ENCODE measurements at places on chromosomes 5 and 9. TPM values are rescaled to one million over a fixed set of nuclear protein-coding genes. Genes with fewer than 3 reads are reported as not detected.

GABRB2 gene
- total RNA-seq, result 0.21 TPM

MYOZ3 gene
- 1.1 TPM for total RNA-seq

WDR36 gene
- 8.4 TPM for total RNA-seq

ZNF883 gene
- total RNA-seq, result not detected

ADGRD2 gene
- total RNA-seq, result not detected

OMD gene
- total RNA-seq, result 36.2 TPM

ACTL7B gene
- total RNA-seq, result not detected

RNF224 gene
- not detected for total RNA-seq

FUT7 gene
- not detected for total RNA-seq

GFI1B gene
- total RNA-seq, result not detected

TEX48 gene
- not detected for total RNA-seq

DNA sequence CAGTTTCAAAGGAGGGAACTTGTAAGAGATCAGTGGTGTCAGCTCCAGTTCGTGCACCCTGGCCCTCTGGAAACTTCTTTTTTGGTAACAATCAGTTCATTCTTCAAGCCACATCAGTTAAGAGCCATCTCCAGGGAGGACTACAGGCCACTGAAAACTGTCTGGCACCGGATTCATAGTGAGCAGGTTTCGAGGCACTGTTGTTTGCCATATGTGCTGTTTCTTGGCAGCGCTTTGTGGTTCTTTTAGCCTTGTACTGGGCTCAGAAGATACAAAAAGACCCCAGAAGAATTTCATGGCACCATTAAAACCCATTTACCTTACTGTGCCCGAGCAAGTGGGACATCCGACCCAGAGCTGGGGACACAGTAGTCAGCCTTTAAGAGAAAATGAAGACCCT lies 68.5 kb downstream of the OTULIN start:
- DNase-seq, result no peak
- no peak overlapping the region for H3K27ac ChIP-seq
- H3K4me1 ChIP-seq, result no peaks in the 10 kb centered on the region
- no peaks in the 10 kb centered on the region for H3K27me3 ChIP-seq

DNA sequence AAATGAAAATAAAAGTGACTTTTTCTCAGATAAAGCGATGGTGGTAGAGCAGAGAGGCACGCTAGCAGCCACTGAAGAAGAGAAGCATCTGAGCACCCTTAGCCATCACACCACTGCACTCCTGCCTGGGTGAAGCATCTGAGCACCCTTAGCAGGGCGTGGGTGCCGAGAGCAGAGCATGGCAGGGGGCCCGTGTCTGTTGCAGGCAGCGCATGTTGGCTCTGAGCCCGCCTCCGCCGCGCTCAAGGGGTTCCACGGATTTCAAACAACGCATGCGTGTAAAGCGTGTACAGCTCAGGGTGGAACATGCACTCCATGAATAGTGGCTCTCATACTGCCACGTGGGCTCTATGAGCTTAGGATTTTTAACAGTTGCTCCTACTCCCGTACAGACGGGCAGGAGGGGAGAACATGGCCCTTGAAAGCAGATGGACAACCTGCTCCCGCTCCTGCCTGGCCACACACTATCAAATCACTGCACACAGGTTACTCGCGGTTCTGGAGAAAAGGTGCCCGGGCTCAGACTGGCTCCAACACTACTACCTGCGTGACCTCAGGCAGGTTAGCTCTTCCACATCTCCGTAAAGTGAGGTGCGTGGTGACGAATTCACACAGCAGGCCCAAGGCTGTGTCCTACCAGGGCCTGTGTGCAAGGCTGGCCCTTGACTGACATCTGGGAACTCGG lies 12.1 kb downstream of the LRRC14B start:
- H3K4me1 ChIP-seq, result no peaks in the 10 kb centered on the region
- DNase-seq, result no peak
- no peaks in the 10 kb centered on the region for H3K27me3 ChIP-seq
- no peak overlapping the region for H3K4me3 ChIP-seq

DNA sequence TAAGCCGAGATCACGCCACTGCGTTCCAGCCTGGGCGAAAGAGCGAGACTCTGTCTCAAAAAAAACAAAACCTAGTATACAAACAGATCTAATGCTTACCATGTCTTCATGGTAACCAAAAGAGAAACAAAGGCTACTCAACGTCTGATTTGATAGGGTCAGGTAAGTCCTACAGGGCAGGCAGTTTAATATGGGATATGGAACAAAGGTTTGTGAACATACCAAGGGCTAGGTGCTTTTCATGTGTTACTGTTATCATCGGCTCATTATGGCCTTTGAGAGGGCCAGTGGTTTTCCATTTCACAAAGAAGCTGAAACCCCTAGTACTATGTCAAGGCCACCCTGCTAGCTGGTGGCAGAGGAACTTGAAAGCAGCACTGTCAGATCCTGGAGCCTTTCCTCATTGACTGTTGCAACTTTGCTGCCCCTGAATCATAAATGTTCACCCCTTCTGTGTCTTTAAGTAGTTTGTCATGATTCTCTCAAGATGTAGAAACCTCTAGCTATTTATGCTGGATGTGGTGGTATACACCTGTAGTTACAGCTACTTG lies 5.1 kb downstream of the IQGAP2 start:
- no peak for DNase-seq
- H3K4me3 ChIP-seq, result no peak overlapping the region
- H3K27me3 ChIP-seq, result no peaks in the 10 kb centered on the region

DNA sequence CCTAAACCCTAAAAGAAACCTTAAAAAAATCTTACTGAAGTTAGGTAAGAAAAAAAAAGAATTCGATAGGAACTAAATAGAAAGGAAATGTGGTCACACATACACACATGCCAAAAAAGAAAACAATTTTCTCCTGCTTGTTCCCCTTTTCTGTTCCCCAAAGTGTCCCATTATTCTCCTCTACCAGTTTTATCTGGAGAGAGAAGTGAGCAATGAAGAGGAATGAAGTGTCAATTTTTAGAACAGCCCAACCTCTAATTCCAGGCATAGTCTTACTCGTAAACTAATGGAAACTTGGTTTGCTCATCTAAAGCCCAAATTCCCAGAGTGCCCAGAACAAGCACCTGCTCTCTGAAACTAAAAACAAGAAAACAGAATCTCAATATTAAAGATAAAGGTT lies 26.1 kb downstream of the AP3B1 start:
- no peak for DNase-seq
- peaks cover 6% of the 10 kb centered on the region for H3K36me3 ChIP-seq
- H3K4me3 ChIP-seq, result no peak overlapping the region
- H3K27ac ChIP-seq, result no peak overlapping the region
- H3K27me3 ChIP-seq, result no peaks in the 10 kb centered on the region
- no peaks in the 10 kb centered on the region for H3K4me1 ChIP-seq

DNA sequence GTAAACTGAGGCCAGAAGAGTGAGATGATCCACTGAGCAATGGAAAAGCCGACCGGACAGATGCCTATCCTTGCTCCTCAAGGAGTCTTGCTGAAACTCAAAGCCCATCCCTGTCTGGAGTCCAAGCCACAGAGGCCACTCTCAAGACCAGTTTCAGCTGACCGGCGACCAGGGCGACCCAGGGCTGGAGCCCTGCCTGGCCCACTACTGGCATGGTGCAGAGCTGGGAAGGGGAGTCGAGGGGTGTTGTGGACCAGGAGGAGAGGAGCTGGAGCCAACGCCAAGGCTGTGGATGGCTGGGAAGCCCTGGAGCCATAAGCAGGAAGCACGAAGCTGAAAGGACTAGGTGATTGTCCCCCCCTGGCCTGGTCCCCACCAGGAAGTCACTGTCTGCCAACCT lies 22.1 kb downstream of the FAM163B start:
- DNase-seq, result no peak
- no peak overlapping the region for H3K4me3 ChIP-seq
- H3K27me3 ChIP-seq, result peaks cover 7% of the 10 kb centered on the region
- no peaks in the 10 kb centered on the region for H3K36me3 ChIP-seq
- no peak overlapping the region for H3K27ac ChIP-seq
- H3K4me1 ChIP-seq, result peaks cover 3% of the 10 kb centered on the region

GRCh38 chr9:134663753-134664415 lies 22.3 kb downstream of the COL5A1 start:
- no peaks in the 10 kb centered on the region for H3K27me3 ChIP-seq
- no peak overlapping the region for H3K4me3 ChIP-seq
- no peaks in the 10 kb centered on the region for H3K36me3 ChIP-seq

- H3K4me3 ChIP-seq, result no peak overlapping the region
- H3K4me1 ChIP-seq, result no peaks in the 10 kb centered on the region
- DNase-seq, result no peak
- no peak overlapping the region for H3K27ac ChIP-seq
These were observed 182.1 kb upstream of the PTGER4 start for GRCh38 chr5:40497573-40497972.

- H3K4me3 ChIP-seq, result no peak overlapping the region
- H3K27me3 ChIP-seq, result no peaks in the 10 kb centered on the region
- no peaks in the 10 kb centered on the region for H3K36me3 ChIP-seq
- no peak for DNase-seq
- H3K27ac ChIP-seq, result no peak overlapping the region
These were observed 35.6 kb downstream of the TTC39B start for GRCh38 chr9:15271403-15271802.

DNA sequence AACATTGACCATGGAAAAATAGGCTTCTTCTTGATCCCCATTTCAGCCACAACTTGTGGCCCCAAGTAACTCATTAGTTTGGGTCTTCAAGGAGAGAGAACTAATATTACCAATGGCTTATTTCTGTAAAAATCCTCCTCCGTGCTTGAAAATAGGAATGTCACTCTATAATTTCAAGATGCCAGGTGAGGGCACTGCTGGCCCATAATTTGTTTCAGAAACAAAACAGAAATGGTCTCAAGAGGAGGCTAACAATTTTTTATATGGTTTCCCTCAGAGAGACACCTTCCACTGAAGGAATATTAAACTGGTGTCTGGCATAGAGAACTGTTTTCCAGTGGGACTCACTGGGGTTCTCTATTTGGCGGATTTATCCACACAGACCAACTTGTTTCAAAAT lies 437.0 kb upstream of the TRPC7 start:
- H3K4me3 ChIP-seq, result no peak overlapping the region
- no peak for DNase-seq
- no peaks in the 10 kb centered on the region for H3K36me3 ChIP-seq
- no peaks in the 10 kb centered on the region for H3K4me1 ChIP-seq
- no peak overlapping the region for H3K27ac ChIP-seq

DNA sequence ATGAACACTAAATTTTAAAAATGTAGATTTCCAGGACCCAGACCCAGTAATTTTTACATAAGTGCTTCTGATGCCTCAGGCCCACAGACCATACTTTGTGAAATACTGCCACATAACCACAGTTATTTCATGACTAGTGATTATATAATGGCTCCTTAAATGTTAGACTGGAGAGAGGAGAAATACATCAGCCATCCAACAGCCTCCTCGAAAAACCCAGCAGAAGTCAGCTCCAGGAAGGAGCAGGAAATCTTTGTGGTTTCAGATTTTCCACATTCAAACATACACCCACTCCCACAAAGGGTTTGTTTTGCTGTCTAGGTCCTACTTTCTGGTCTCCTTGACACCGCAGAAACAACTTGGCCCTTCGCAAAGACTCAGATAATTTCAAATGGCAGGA lies 455.2 kb downstream of the DTWD2 start:
- no peaks in the 10 kb centered on the region for H3K27me3 ChIP-seq
- DNase-seq, result no peak
- H3K36me3 ChIP-seq, result no peaks in the 10 kb centered on the region
- no peaks in the 10 kb centered on the region for H3K4me1 ChIP-seq
- no peak overlapping the region for H3K27ac ChIP-seq

DNA sequence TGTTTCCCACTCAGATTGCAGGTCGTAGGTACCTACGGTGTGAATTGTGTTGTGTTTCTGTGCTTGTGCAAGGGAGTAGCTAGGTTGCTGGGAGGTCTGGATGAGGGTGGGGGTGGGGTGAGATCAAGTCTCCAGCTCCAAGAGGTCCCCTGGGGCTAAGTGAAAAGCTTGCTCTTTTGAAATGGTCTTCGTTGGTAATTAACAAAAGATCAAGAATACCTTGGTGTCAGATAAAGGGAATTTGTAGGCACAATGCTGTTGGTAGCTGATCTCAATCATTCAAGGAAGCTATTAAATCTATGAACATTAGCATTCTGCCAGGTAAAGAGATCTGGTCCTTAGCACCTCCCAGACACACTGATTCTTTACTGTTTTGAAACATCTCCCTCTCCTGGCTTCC lies 928 bp upstream of the PCDHGC4 start:
- no peak for DNase-seq
- H3K4me1 ChIP-seq, result peaks cover 18% of the 10 kb centered on the region
- peak overlapping the region; percentile 62 for H3K4me3 ChIP-seq
- H3K36me3 ChIP-seq, result peaks cover 4% of the 10 kb centered on the region

- H3K36me3 ChIP-seq, result no peaks in the 10 kb centered on the region
- H3K27ac ChIP-seq, result no peak overlapping the region
- H3K4me3 ChIP-seq, result no peak overlapping the region
- no peaks in the 10 kb centered on the region for H3K4me1 ChIP-seq
These were observed 71.3 kb downstream of the RASEF start for GRCh38 chr9:82991671-82992070.

GRCh38 chr5:175698401-175699115 lies 40.7 kb downstream of the HRH2 start:
- DNase-seq, result no peak
- H3K4me1 ChIP-seq, result no peaks in the 10 kb centered on the region
- no peak overlapping the region for H3K27ac ChIP-seq
- no peaks in the 10 kb centered on the region for H3K36me3 ChIP-seq

- no peak overlapping the region for H3K27ac ChIP-seq
- DNase-seq, result no peak
- H3K4me3 ChIP-seq, result no peak overlapping the region
- no peaks in the 10 kb centered on the region for H3K27me3 ChIP-seq
- no peaks in the 10 kb centered on the region for H3K36me3 ChIP-seq
These were observed 382.3 kb upstream of the SLC30A5 start for GRCh38 chr5:68711293-68712200.

GRCh38 chr5:75072061-75072460 lies 19.7 kb upstream of the GCNT4 start:
- H3K27me3 ChIP-seq, result no peaks in the 10 kb centered on the region
- DNase-seq, result no peak
- H3K36me3 ChIP-seq, result no peaks in the 10 kb centered on the region
- no peaks in the 10 kb centered on the region for H3K4me1 ChIP-seq
- no peak overlapping the region for H3K4me3 ChIP-seq

DNA sequence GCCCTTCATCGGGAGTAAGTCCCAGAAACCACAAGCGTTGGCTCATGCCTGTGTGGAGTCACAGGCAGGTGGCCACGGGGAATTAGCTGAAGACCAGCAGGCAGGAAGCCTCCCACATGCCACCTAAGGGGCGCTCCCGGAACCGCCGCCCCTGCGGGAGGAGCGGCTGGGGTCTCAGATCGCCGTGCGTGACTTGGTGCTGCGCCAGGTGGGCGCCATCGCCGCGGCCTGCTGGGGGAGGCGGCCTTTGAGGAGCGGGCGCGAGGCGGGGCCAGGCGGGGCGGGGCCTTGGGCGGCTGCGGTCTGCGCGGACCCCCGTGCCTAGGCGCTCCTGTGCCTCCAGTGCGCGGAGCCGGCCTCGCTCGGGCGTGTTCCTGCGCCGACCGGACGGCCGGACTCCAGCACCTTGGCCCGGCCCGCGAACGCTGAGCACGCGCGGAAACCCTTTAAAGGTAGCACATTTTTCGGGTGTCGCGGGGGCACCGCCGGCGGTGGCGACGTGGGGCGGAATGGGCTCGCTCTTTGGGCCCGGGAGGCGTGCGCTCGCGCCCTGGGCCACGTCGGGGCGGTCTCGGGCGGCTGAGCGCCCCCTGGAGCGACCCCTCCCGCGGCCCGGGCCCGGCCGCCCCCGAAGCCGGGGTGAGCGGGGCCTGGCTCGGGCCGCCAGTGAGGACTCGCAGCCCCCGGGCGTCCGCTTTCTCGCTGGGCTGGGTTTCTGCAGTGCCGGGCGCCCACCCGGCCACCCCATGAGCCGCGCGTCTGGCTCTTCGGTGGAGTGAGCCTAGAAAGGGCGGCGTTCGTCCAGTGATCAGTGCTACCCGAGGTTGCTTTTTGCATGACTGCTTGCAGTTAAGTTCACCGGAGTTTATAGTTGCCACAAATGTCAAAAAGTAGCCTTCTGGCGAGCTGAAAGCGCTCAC lies 24.5 kb downstream of the LECT2 start:
- no peak for DNase-seq
- H3K4me3 ChIP-seq, result peak overlapping the region; percentile 57
- H3K27me3 ChIP-seq, result peaks cover 13% of the 10 kb centered on the region
